ENCODE measurements at places on chromosomes 1 and 21.

DNA sequence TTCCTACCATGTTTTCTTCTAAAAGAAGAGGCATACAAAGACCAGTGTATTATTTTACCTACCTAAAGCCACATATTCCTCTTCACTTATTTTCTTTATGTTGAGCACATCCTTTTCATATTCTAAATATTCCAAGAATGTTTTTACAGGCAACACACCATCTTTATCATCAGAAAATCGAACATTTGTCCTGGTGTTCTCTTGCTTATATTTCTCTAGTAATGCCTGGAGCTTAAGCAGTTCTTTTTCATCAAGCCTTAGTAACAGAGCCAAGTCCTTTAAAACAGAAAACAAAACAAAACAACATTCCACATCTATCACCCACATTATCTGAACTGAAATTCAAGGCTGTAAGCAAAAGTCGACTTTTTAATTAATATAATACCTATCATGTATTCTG, 88.7 kb downstream of the IARS2 start:
- DNase-seq = no peak

DNA sequence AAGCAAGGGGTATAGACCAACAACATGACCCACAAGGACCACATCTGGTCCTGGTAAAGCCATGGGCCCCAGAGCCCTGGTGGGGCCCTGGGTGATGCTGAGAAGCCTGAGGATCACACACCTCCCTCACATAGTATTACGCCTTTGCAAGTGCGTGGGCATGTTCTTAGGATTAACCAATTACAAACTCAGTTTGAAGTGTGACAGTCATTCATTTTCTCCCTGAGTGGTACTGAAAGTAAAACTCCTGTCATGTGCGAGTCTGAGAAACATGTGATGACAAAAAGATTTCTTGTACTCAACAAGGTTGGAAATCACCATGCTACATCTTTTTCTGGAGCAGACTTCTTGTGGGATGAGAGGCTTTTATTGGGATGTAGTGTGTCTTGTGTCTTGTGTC, 315.3 kb upstream of the DUSP10 start:
- DNase-seq = no peak

GRCh38 chr1:171196351-171196750, 11.3 kb downstream of the FMO2 start:
- DNase-seq = no peak

- DNase-seq = no peak
Observed at GRCh38 chr1:162018418-162018817, 5.3 kb downstream of the OLFML2B start.

DNA sequence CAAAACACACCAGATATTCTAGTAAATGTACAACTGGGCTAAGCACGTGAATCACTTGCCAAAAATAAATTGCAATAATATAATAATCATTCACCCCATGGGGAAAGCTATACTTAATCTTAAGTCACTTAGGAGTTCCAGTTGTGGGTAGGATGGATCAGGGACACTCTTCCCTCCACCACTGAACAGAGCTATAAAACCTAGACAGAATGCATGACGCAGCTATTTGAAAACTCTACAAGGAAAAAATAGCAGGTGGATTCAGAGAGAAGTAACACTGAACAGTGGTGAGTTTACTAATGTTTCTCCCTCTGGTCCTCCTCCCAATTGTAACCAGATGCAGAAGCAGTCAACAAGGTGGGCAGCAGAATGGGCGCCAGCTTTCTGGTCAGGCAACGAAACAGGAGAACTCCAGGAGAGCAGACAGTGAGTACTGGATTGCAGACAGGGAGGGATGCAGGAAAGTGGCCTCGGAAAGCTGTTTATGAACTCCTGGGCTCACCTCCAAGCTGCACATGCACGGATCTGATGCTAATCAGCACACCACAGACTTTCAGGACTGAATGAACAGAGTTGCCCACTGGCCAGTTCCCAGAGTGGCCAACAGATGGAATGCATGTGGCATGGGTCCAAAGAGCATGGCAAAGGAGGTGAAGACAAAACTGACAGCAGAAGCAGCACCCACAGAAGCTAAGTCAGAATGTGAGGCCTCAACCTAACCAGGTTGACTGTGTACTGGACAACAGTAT, 41.4 kb downstream of the TARBP1 start:
- no peak for DNase-seq

- DNase-seq = no peak
Observed at GRCh38 chr1:172809750-172810149, 150.8 kb downstream of the FASLG start.

GRCh38 chr1:208834381-208835096, 590.4 kb upstream of the PLXNA2 start:
- DNase-seq = no peak

- no peak for DNase-seq
Observed at GRCh38 chr21:37006486-37007291, at the start of gene RIPPLY3. Gene RIPPLY3 (plus strand): TSS chr21:37006702. CDS start chr21:37006773, 71 bp downstream.

DNA sequence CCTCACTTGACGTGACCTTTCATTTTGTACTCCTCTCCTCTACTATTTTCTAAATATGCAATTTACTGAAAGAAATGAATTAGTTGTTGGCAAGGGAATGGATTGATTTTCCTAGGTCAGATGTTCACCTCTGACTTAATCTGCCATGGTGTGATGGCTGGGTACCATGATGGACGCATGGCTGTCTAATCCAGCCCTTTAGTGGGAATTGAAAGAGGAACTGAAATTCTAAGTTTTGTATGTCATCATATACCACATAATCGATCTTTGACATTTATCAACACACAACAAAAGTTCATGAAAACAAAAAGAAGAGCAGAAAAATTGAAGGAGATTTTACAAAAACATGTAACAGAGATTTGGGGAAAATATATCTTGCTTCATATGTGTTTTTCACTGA, 331.3 kb upstream of the SNX7 start:
- no peak for DNase-seq

DNA sequence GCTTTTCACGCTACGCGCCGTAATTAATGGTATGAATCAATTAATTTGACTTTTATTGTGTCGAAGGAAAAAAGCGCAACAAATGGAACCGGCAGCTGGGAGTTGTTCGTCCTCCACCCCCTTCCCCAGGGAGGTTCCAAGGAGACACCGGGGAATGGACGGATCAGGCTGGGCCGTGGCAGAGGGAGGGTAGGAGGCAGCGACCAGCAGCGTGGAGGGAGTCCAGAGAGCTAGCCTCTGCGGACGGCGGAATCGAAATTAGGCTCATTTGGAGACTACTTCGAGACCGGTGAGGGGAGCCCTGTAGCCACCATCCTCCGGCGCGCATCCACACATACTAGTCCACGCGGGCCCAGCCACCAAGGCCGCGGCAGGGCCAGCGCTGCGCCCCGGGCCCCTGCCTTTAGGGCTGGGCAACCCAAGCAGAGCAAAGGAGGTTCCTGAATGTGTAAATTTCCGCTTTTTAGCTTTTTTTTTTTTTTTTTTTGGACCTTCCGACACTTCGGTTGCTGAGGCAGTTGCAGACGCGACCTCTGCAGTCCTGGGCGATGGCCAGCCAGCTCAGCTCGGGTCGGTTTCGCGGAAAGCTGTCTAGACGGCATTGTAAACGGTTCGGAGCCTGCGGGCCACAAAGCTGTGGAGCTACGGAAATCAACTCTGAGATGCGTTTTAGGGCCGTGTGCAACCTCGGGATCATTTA, 2.2 kb upstream of the FOXD3 start:
- no peak for DNase-seq

DNA sequence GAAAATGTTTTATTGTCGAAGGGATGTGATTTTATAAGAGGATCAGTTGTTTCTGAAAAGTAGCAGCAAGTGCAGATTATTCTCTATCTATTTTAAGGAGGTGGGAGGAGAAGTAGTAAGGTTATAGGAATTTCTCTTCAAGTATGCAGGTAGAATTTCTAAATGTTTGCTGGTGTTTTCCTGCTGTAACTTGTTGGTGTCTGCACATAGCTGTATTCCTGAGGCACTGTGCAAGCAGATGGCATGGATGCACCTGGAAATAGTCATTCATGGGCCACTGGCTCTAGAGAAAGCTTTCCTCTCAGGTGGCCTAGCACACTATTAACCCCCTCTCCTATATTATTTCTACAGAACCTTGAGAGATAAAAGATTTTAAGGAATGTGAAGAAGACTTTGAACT, 30.3 kb upstream of the PODN start:
- DNase-seq = no peak

DNA sequence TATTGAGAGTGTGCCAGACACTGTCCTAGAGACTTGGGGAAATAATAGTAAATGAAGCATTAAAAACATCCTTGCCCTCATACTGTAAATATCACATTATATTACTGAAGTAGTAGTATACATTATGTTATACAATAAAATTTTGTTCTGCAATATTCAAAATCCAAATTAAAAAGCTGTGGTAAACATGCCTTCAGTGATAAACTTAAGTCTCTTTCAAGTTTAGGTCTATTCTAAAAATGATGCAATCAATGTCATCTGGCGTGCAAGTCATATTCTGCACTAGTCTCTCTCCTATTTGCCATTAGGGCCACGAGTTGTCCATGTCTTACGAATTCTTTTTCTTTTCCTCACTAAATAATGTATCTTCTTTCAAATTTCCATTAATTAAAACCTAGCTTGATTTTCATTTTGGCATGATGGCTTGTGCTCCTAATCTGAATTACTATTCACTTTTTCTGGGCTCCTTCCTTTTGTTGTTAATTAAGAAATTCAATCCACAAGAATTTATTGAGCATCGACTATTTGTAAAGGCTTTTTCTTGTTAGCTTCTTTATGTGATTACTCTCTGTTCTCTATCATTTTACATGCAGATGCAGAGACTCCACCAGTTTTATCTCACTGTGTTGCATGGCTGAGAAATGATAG, 130.7 kb downstream of the COQ8A start:
- DNase-seq = no peak

DNA sequence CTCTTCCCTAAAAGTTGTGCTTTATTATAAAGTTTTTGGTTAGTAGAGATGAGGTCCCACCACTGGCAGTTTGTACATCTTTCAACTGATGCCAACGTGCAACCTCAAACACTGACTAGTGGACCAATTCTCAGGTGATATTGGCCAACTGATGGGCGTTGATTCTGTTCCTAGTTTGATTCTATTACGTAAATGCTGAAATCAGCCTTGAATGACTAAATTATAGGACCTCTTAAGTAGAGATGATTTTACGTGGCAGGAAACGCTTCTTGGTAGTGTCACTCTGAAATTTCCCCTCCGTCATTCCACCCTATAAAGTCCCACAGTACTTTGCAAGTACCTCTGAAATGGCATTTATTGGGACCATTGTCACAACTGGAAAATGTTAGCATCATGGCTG, 8.8 kb upstream of the FNDC7 start:
- DNase-seq = no peak

- no peak for DNase-seq
Observed at GRCh38 chr1:83583351-83584014, 415.4 kb downstream of the TTLL7 start.

GRCh38 chr1:34213956-34214355, 37.2 kb downstream of the C1orf94 start:
- no peak for DNase-seq

DNA sequence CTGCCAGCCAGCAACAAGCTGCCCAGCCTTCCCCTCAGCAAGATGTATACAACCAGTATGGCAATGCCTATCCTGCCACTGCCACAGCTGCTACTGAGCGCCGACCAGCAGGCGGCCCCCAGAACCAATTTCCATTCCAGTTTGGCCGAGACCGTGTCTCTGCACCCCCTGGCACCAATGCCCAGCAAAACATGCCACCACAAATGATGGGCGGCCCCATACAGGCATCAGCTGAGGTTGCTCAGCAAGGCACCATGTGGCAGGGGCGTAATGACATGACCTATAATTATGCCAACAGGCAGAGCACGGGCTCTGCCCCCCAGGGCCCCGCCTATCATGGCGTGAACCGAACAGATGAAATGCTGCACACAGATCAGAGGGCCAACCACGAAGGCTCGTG, 13.3 kb upstream of the PIGV start:
- no peak for DNase-seq

GRCh38 chr1:171816300-171816901, 24.9 kb upstream of the DNM3 start:
- no peak for DNase-seq

GRCh38 chr21:34603002-34603709, 11.8 kb downstream of the RCAN1 start:
- peak; percentile 23 for DNase-seq

- no peak for DNase-seq
Observed at GRCh38 chr1:1989789-1990188, 13.8 kb downstream of the CFAP74 start.

DNA sequence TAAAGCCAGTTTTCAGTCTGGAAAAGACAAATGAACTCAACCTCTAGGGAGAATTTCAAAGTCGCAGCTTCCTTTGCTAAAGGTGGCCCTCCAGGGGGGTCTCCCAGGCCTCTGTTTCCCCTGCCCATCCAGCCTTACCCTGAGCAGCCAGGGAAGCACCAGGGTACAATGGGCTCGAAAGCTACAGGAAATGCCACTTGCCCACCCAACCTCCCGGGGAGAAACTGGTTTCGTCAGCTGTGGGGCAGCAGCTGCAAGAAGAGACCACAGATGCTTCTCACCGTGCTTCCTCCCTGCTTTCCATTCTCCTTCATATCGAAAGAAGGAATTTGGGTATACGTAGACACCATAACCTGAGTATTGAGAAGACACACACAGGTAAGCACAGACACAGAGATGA, 1.7 kb downstream of the MORN1 start:
- DNase-seq = no peak

DNA sequence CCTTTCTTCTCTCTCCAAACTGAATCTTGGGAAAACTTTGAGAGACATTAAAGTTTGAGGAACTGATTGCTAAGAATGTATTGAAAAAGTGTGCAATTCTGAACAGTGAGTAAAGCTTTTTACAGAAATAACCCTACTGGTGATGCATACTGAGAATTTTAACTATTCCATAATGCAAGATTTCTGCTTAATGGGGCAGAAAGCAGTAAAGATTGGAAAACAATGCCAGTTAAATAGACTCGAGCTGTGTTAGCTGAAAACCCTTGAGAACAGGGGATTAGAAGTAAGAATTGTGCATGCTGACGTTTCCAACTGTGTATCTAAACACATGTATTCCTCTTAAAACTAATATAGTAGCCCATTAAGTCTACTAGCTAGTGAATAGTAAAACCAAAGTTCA, 1500.2 kb upstream of the PRMT6 start:
- no peak for DNase-seq

DNA sequence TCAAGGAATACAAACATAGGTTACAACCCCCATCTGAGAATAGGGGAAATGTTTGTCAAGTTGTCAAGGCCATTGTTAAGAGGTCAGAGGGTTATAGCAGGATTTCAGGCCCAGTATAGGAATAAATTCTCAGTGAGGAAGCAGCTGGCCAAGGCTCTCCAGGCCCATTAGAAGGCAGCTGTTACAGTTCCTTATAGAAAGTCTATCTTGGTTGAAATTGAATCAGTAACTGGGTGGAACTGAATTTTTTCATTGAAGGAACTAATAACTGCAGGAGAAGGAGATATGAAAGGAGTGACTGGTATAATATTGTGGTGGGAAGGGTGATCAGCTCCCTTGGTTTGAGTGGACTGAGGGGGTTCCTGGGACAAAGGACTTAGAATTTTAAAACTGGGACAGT, 134.1 kb downstream of the CYYR1 start:
- no peak for DNase-seq

DNA sequence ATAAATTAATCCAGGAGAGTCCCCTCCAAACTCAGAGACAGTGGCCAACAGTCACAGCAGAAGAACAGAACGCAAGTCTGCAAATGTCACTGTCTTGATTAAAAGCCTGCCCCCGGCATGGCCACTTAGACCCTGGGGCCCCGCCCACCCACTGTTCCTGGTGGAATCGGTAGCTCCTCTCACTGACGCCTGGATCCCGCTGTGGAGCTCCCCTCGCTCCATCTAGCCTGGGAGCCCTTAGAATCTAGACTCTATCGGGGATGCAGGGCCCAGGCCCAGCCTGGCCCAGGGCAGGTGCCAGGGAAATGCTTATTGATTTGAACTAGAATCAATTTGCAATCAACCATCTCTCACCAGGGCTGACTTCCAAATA, 21.4 kb upstream of the PLEKHG5 start:
- DNase-seq = no peak
